ENCODE measurements at places on chromosomes 2 and 18. TPM values are rescaled to one million over a fixed set of nuclear protein-coding genes. Genes with fewer than 3 reads are reported as not detected.

DNA sequence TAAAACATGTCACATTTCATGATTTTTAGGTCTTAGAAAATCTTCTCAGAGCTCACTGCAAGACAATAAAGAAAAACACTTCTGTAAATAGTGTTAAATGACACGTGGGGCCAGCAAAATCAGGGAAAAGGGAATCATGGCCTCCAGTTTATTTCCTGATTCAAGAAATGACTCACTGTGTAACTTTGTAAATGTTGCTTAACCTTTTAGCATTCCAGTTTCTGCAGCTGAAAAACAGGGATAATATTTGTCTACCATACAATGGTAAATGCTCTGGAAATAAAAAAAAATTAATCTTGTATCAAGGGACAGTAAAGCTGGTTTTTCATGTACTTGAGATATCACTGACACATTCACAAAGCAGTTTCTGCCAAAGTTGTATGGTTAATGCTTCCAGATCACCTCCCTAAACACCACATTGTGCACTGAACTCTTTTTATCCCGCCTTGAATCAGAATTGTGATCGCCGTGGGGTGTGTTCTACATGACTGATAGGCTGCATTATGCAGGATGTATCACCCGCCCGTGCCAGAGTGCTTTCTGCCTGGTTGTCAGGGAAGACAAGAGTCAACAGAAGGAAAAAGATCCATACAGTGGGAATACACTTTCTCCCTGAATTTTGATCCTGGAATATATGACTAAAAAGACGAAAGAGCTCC is 238.8 kb downstream of the IKZF2 start:
- no peak for DNase-seq

Gene ITGA4
- 2.4 TPM for total RNA-seq

DNA sequence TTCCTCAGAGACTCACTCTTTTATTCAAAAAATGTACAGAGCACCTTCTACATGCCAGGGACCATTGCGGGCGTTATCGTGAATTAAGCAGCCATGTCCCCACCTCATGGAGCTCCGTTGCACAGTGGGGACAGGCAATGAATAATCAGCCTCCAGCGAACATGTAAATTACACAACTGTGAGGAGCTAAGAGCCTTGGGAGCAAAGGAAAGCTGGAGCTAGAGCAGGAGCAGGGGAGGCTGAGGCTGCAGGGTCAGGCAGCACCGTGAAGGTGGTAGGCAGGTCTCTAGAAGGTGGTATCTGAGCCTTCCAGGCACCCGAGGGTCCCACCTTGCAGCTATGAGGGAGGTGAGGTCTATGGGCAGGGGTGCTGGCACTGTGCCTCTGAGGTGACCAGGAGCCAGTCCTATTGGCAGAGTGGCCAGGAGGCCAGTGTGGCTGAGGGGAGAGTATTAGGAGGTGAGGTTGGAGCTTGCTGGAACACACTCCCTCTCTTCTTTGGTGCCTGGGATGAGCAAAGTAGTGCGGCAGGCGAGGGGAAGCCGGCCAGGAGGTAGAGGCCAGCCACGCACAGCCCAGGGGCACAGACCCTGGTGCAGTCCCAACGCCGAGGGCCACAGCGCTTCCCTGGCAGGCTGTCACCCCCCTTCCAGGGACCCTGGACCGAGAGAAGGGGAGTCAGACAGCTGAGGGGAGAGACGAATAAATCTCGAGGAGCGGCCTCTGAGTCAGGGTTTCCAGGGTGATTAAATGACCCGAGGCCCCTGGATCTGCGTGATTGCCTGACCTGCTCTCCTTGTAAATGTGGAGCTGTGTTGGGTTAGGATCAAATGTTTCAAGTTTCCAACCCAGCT is 167.3 kb downstream of the SEPTIN10 start:
- no peak for DNase-seq

- DNase-seq: no peak
These were observed 12.8 kb downstream of the EPG5 start for GRCh38 chr18:45954070-45954934.

GRCh38 chr2:82411071-82411470 is 2048.0 kb downstream of the SUCLG1 start:
- no peak for DNase-seq

- no peak for DNase-seq
These were observed 227.4 kb downstream of the SS18 start for GRCh38 chr18:25862881-25863600.

GRCh38 chr18:33839452-33840211 is 261.6 kb downstream of the ASXL3 start:
- DNase-seq: peak; percentile 87

GRCh38 chr2:111951486-111951885 is 53.1 kb downstream of the MERTK start:
- DNase-seq: no peak

DNA sequence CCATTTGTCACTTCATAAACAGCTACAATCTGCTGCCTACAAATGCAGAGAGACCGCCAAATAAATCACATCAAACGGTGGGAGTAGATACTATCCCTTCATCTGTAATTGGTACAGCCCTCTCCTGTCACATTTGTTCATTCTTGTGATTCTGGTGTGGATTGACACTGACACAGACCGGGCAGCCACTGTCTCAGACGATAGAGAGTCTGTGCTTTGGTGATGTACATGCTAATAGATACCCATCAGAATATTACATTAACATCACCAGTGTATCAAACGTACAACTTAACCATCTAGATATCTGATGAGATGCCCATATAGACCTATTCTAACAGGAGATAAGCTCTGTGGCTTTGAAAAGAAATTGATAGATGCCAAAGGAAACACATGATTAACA is 419.7 kb upstream of the ZEB2 start:
- DNase-seq: no peak

GRCh38 chr2:154700136-154700535 is 1.6 kb downstream of the KCNJ3 start:
- peak; percentile 15 for DNase-seq

DNA sequence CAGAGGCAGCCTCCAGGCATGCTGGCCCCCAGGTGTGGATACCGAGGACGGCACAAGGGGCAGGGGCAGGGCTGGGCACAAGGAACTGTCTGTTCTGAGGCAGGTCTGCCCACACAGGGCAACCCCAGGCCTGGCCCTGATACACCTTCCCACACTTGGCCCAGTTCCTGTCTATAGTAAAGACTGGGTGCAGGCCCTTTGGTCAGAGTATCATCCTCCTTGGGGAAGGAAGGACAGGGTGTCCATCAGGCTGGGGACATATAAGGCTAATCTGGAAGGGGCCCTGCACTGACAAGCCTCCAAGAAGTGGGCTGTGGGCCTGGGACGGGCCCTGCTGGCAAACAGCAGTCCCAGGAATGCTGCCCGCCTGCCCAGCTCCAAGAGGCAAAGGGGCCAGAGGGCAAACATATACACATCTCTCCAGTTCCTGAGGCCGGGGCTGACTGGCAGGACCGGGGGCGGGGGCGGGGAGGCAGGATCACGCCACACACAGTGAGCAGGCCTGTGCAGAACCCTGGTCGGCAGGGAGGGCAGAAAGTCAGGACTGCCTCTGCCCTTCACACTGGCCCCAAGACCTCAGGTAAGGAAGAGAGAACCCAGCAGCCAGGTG is 18.9 kb downstream of the SDC1 start:
- no peak for DNase-seq

Gene GALNT5
- total RNA-seq: 0.14 TPM

DNA sequence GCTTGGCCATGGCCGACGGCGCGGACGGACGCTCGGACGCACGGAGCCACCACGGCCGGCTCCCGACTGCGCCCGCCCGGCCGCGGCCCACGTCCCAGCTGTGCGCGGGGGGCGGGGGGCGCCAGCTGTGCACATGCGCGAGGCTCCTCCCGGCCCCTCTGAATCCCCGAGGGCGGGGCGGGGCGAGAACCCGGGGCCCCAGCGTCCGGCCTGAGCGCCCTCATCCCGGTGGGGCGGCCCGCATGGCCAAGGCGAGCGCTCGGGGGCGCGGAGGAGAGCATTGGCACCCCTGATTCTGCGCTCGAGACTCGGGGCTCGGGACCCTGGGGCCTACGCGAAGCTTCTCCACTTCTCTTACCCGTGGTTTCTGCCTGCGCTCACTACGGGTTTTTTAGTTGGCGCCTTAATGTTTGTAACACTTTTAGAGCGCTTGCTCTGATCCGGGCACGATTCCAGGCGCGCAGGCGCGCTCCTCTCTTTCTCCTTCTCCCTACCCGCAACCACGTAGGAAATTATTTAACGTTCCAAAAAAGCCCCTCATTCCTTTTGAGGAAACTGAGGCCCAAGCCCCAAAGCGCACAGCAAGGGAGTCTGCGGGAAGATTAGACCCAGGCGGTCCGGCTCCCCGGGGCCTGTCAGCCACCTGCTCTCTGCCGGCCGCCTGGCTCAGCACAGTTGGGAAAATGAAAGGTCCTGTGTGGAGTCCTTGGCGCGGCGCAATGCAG is at the start of gene PXDN:
TSS of gene PXDN (minus strand) at position 70 of the 725 bp plus-strand sequence. CDS start at position 10, 60 bp downstream.
- peak; percentile 72 for DNase-seq

Gene C2orf81
- total RNA-seq: 4.6 TPM

Gene CCDC68
- total RNA-seq: 1.2 TPM

Gene L3MBTL4
- 0.85 TPM for total RNA-seq

Gene HRH4
- total RNA-seq: 0.17 TPM

Gene MC5R
- not detected for total RNA-seq

- no peak for DNase-seq
These were observed at the start of gene ITGB6 for GRCh38 chr2:160199683-160200389. Gene ITGB6, minus strand, starts transcription at chr2:160200272. Its CDS starts 209 bp downstream, at chr2:160200063.

Gene GNLY
- not detected for total RNA-seq

DNA sequence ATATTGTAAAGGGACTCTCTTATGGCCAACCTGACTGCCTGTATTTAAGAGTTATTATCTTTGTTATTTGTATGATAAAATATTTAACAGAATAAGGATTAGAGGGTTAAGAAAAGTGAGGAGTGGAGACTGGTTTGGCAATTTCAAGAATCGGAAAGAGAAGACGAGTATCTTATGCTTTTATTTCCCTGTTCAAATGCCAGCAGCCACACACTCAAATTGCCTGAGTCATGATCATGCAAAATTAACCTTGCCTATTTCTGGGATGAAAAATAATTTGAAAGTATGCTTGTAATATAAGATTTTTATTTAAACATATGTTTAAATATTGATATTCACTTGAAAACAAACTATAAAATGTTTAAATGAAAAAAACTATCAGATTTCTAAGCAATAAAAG is 188.6 kb downstream of the CD226 start:
- DNase-seq: no peak
